Hepatic stellate cell (primary cell): ENCODE measurements at places on chromosomes 5 and 9.
A peak's percentile ranks its signal among the peaks of the same experiment; 100 is the strongest.

DNA sequence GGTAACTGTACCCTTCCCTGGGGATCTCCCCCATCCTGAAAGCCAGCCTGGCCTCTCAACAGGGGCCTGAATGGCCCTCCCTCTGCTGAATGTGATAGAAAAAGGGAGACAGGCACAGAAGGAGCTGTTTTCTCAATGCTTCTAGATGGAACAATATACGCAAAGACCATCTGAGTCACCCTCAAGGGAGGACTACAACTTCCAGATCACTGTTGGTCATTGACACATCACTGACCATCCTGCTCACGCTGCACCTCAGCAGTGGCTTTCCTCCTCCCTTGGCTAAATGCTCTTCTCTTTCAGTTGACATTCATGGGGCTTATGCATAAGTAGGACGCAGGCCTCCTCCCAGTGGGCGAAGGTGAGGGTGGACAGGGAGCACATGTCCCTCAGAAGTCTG is 112.2 kb upstream of the SHB start:
- no peak for DNase-seq

DNA sequence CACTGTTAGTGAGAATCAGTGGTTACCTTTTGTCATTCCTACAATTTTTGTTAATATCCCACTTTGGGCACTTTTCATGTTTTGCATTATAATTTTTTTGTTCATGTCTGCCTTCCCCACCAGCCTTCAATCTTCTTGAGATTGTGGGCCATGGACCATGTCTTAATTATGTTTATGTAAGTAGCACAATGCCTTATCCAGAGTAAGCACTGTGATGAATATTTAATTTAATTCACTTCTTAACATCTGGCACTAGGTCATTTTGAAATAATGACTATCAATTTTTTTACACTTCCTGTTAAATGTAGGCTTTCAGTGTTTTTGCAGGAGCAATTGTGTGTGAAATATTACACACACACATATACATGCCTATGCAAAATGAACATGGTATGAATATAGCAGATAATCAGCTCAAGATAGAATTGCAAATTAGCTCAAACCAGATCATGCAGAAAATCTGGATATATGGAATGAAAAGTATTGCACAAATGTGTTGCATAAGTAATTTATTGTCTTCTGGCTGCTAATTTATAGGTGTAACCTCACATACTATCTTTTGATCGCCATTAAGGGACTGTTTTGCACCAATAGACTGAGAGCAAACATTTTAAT is 5.3 kb upstream of the SHOC1 start:
- no peak for DNase-seq

GRCh38 chr5:65213921-65214525 is 267.7 kb downstream of the ADAMTS6 start:
- DNase-seq, result no peak

GRCh38 chr5:35016174-35017051 is 31.3 kb downstream of the AGXT2 start:
- DNase-seq, result no peak

DNA sequence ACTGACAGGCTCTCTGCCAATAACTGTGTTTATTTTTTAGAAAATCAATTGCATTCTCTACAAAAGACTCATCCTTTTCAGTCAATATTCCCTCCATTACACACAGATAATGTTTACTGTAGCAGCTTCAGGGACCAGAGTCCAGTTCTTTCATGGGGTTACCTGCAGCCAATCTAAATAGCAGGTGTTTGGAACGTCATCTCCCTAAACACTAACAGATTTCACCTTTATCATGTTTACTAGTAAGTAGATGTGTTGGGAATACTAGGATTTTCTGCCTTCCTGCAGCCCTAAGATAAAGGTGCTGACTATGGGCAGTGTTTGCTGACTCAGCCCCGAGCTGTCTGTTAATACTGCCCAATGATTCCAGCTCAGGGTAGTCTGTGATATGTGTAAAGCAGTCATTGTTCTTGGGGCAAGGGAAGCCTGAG is 447.0 kb downstream of the KIF4B start:
- DNase-seq, result no peak

GRCh38 chr5:159826351-159827214 is 89.7 kb upstream of the ADRA1B start:
- peak; percentile 29 for DNase-seq

DNA sequence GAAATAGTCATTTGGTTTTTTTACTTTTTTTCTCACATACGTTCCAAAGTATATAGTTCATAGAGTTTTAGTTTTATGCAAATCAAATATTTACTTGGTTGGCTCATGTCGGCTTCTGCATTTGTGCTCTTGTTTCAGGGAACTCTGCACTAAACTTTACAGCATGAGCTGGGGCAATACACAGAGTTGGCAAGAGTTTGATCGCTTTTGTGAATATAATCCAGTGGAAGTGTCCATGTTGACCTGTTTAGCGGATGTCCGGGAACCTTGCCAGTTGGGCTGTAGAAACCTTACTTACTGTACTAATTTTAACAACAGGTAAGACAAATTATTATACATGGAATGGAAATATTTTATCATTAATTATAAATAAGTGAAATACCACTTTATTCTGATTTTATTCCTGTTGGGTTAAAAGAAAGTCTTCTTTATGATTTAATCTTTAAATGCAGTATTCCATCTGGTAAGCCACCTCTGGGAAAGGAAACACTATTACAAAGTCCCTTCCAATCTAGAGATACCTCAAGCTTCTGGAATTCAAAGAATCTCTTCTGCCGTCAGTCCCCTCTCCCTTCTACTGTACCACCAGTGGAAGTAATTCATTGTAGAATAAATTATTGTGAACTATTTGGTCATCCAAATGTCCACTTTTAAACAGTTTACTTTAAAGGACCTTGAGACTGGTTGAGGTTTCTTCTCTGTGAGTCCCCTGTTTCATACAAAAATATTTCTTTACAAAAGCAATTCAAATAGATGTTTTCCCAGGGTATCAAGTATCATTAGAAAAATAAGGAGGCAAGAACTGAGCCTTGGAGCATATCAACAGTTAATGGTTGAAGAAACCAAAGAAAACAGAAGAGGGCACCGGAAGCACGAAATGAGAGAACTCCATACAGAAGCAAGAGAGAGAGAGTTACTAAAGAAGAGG is 45.2 kb upstream of the GLIPR2 start:
- DNase-seq, result peak; percentile 35

- DNase-seq, result no peak
Measured at GRCh38 chr9:37542895-37543294, 33.3 kb downstream of the FBXO10 start.

DNA sequence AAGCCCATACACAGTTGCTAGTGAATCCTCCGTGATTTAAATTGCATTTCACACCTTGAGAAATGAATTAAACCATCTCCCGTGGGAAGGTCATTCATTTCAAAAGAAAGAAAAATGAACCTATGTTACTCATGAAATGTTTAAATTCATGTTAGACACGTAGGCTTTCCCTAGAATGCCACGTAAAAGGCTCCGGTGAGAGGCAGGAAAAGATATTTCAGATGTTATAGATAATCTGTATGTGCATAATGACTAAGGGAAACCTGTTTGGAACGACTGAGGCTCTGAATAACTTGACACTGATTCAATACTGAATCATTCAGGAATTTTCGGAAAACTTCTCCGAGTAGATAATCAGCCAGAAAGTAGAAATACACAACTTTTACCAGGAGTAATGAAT is 134.3 kb upstream of the ICE1 start:
- no peak for DNase-seq

DNA sequence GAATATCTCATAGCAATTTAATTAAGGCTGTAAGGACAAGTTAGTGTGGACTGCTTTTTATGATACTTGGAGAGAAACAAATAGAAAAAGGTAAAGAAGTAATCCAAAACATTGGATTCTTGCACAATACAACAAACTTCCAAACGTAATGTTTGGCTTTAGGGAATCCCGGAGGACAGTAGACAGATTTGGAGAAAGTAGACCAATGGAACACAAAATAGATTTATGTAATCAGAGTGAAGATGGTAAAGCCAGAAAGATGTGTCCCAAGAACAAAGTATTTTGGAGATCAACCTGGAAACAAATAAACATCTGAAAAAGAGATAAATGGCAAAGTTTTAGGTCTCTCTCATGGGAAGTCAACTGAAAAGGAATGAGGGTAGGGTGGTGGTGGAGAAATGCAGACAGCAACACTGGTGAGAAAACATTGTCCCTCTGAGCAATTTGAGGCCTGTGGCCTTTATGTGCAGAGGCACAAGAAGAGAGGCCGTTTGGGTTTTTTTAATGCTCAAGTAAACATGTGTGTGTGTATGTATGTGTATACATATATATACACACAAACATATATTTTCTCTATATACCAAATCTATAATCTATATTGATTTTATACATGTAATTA is 620.6 kb downstream of the PDE4D start:
- no peak for DNase-seq

- no peak for DNase-seq
Measured at GRCh38 chr5:171839112-171839511, 53.5 kb downstream of the SMIM23 start.
